ENCODE measurements at places on chromosomes 4 and X. TPM values are rescaled to one million over a fixed set of nuclear protein-coding genes. Genes with fewer than 3 reads are reported as not detected.

DNA sequence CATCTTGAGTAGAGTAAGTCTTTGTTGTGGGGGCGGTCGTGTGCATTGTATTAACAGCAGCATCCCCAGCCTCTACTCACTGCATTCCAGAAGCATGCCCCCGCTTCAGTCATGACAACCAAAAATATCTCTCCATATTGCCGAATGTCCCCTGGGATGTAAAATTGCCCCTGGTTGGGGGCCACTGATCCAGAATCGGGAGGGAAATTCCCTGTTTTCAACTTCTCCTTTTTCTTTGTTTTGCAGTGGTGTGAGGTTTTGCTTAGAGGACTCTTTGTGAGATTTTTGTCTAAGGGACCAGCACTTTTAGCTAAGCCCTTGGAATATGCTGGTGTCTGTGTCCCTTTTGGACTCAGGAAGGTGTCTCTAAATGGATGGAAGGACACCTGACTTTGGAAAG lies 3.0 kb upstream of the IL13RA1 start:
- DNase-seq: no peak

DNA sequence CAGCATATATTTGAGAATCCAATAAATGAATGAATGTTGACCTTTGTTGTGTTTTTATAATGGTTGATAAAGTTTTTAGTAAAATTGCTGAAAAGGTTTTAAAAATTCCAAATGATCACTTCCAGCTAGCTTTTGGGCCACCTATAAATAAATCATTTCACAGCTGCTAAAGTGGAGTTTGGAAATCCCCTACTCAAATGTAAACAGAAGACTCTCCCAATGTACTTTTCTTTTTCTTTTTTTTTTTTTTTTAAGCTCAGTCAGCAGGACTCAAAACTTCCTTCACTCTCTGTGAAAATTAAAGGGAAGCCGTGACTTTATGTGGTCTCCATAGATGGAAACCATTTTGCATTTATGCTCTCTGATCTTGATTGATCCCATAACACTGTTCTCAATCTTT lies 45.2 kb downstream of the CXCL13 start:
- DNase-seq: no peak

DNA sequence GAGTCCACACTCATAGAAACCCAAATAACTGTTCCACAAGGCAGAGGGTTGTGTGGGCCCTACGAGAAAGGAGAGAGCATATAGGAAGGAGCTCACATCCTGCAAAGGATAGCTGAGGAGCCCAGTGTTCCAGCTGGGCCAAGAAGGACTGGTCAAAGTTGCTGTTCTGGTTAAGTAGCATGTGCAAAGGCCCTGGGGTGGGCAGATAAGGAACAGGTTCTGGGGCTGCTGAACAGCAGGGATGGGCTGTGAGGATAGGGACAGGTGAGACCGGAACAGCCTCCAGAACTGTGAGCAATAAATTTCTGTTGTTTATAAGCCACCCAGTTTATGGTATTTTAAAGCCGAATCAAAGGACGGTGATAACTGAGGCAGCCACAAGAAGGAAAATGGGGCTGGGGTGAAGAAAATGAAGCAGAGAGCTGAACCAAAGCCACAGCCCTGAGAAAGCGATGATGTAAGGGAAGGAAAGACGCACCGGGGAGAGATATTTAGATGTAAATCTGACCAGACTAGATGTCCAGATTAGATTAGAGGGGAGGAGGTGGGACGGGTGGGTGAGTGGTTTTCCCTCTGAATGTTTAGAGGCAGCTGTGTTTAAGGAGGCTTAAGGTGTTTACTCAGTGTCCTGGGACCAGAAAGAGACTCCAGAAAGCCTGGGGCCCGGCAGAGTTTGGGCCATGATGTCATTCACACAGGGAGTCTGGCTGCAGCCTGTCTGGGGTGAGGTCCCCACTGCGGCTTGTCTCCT lies 180.8 kb upstream of the BCOR start:
- no peak for DNase-seq

DNA sequence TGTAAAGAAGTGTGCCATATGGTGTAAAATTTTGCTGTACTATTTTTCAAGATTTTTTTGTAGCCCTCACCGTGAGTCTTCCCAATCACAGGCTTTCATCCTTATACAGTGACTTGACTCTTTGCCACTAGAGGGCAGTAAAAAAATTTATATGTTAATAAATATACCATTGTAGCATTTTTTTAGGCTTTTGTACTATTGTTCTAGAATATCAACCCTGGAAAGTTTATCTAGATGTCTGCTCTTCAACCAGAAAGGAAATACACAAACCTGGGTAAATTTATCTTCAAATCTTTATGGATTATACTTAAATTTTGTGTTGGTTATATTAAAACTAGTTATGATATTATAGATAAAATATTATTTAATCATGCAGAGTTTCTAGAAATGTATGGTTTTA lies 235.3 kb downstream of the TENM3 start:
- DNase-seq: no peak

DNA sequence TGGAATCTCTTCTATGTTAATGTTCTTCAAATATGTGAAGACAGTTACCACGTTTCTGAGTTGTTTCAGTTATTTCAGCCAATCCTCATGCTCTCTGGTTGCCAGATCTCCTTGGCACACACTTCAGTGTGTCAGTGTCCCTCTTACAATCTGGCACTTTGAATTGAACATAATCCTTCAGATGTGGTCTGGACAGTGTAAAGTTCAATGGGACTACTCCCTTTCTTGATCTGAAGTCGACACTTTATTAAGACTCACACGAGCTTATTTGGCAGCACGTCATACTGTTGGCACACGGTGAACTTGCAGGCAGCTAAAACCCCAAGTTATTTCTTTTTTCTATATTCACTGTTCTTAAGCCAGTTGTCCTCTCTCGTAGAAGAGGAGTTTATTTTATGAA lies 28.2 kb downstream of the ARSJ start:
- DNase-seq: no peak

GRCh38 chr4:148574911-148575310 lies 132.7 kb upstream of the NR3C2 start:
- DNase-seq: no peak

USP9X gene
- 60.8 TPM for polyA plus RNA-seq

VEGFD gene
- polyA plus RNA-seq: 0.61 TPM

FGD1 gene
- 22.5 TPM for polyA plus RNA-seq
